Activated naive CD4-positive, alpha-beta T cell treated with anti-CD3 and anti-CD28 coated beads for 36 hours (primary cell): ENCODE measurements at places on chromosomes 5 and 9. TPM values are rescaled to one million over a fixed set of nuclear protein-coding genes. Genes with fewer than 3 reads are reported as not detected.
A peak's percentile ranks its signal among the peaks of the same experiment; 100 is the strongest.

DNA sequence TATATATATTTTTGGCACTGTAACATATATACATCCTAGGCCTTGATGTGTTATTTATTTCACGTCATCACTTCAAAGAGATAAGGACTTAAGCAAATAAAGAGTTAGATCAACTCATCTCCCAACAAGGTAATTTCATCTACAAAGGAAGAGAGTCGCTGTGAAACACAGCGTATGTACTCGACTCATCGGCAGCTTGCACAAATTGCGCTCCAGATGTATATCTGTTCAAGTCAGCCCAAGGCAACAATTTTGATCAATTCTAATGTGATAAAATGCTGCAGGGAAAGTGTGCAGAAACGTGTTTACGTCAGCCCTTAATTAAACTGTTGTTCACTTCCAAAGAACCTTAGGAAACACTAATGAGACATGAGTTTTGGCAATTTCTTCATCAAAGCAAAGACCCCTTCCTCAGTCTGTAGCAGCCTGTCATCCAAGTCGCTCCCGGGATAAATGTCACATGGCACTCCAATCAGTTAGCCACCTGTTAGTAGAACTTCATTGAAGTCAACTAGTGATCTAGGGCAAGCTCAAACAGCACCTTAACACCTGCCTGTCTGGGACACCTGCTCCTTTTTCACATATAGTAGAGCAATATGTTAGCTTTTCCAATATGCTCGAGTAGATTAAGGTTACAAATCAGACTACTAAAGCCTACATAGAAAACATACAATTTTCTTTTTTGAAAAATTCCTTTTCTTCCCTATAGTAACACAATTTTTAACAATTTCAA is 182.4 kb downstream of the NFIB start:
- DNase-seq: no peak

- DNase-seq: no peak
Observed at GRCh38 chr5:67006500-67006848, 190.1 kb downstream of the CD180 start.

GRCh38 chr5:141703133-141703561 is 21.1 kb upstream of the ARAP3 start:
- no peak for DNase-seq

GRCh38 chr9:129317179-129318011 is 139.3 kb upstream of the IER5L start:
- no peak for DNase-seq

- no peak for DNase-seq
Observed at GRCh38 chr9:109861499-109861898, 81.5 kb downstream of the PALM2AKAP2 start.

DNA sequence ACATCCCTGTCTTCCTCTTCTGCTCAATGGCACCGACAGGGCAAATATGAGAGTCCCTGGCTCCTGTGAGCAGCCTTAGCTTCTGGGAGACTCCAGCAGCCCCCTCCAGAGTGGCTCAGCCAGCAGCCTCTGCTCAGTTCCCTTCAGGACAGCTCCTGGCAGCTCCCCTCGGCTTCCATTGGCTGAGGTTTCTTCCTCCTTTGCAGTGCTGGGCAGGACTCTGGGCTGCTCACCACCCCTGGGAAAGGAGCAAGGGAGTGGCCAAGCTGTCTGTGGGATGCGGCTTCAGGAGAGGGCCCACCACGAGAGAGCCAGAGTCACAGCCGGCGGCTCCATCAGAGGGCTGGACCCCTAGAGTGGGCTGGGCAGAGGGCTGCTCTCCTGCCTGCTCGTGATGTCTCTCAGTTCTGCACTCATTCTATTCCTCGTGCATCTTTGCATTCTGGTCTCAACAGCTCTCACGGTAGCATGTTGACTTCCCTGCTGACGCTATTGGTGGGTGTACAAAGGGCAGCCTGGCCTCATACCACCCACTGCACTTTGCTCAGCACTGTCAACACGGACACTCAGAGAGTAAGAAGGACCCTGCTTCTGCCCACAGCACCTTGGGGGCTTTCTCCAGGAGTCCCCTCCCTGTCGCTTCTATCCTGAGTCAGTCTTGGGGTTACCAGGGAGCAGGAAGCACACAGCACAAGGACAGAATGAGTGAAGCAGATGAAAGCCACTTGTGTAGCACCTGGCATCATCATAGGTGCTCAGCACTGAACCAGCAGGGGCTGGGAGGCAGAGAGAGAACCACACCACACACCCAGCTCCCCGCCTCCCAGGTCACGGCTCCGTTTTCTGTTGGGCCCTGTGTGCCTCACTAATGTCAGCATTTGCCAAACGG is 80.9 kb upstream of the ALDH1B1 start:
- no peak for DNase-seq

DNA sequence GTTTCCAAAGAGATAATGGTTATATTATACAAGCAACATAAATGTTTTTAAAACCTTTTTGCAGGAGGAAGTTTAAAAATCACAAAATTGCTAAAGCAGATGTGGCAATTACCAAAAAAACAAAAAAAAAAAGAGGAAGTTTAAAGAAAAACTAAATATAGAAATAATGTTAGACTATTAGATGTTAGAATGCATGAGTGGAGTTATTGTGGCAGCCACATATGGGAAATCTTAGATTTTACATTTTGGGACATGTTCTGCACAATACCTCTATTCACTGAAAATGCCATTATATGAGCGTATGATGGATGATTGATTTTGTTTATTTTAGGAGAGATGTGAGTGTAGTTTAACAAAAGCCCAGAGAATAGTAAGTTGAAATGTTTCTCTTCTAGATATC is 31.2 kb upstream of the DTWD2 start:
- DNase-seq: no peak

DNA sequence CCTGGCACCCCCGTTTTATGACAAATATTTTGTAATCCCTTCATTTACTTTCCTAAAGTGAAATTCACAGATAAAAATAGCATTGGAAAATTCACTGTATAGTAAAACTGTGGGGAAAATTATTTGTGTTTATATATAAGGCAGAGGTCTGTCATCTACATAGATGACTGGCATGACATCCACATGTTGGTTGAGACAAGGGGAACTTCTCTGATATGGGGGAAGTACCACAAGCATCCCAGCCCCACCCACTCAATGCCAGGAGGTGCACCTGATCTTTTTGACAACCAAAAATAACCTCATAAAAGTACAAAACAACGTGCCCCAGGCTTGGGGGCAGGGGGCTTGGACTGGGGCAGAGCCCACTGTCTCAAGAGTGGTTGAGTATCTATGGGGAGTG is 6.3 kb upstream of the TDRD7 start:
- no peak for DNase-seq

GRCh38 chr5:124997186-124997893 is 250.9 kb upstream of the ZNF608 start:
- no peak for DNase-seq

DNA sequence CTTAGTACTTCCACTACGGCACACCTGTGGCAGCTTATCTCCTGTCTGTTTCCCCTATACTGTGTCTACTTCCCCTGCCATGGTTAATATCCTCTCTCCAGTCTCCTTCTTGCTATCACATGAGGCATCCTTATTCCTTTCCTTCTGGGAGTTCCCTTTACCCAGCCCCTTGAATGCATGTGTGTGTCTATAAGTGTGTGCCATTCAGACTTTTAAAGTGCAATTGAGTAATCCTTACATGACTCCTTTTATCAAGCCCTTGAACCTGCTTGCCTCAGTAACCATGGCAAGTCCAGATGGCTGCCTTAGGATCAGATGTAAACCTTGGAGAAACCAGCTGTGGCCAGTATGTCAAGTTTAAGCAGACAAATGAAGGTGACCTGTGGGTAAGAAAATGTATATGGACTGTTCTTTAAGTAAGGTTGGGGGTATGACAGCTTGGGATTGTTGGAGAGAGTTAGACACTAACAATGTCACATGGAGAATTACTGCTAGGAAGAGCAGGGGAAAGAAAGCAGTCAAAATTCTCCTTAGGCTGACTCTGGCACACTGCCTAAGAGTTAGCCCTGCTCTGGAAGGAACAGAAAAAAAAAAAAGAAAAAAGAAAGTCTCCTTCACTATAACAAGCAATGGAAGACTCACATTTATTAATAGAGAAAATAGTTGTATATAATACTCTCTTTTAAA is 142.1 kb downstream of the HINT1 start:
- DNase-seq: no peak

GRCh38 chr5:9421884-9422283 is 124.0 kb downstream of the SEMA5A start:
- no peak for DNase-seq

GRCh38 chr5:4990462-4990861 is 149.7 kb upstream of the ADAMTS16 start:
- no peak for DNase-seq

GRCh38 chr5:79171635-79172245 is 60.1 kb downstream of the BHMT start:
- no peak for DNase-seq

DNA sequence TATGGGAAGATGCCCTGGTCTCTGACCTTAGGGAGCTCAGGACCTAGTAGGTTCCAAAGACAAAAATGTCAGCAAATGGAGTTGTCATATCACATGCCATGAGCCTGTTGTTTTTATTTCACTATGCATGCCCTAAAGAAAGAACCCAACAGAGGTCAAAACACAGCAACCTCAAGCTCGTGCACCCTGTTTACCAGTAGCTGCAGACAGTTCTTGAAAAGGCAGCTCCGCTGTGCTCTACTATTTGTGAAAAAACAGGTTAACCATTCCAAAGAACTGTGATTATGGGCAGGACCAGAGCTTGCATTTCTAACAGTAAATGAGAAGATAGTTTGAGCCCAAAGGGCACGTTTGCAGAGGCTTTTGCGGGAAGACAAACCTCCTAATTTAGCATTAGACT is 22.8 kb downstream of the ITK start:
- no peak for DNase-seq

DNA sequence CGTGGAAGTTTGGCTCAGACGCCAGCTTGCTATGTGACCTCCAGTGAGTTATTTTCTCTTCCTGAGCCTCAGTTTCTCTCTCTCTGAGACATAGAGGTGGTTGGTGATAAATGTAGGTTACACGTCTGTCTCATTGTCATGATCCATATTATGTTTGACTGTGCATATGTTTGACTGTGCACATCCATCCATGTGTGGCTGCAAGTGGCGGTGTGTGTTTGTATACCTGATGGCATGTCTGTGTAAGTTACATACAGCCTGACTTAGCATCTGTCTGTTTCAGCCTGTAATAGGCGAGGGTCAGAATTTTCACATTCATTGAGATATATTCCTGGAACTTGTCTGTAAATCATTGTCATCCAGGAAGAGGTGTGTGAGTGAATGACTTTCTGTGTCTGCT is 3.3 kb downstream of the SPARC start:
- DNase-seq: no peak

- peak; percentile 82 for DNase-seq
Observed at GRCh38 chr9:4306066-4306776, 6.4 kb upstream of the GLIS3 start.

- DNase-seq: no peak
Observed at GRCh38 chr9:6930827-6931226, 173.1 kb downstream of the KDM4C start.

- DNase-seq: no peak
Observed at GRCh38 chr9:130689937-130690700, 3.5 kb upstream of the EXOSC2 start.

GRCh38 chr9:133673258-133673655 is 37.1 kb downstream of the DBH start:
- no peak for DNase-seq

DNA sequence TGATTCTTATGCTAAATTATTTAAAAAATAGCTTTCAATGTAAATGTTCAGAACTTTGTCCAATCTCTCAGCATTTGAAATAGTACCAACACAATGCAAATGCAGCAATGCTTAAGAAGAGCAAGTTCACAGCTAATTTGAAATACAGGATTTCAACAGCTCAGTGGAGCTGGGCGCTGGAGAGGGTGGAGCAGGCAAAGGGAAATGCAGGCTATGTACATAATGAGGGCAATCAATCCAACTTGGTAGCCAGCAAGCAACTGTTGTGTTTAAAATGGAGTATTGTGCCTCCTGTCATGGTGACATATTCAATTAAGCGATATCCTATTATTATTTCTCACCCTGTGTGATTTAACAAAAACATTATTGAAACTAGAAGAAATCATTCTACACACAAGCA is 568.8 kb downstream of the PSAT1 start:
- DNase-seq: no peak

DNA sequence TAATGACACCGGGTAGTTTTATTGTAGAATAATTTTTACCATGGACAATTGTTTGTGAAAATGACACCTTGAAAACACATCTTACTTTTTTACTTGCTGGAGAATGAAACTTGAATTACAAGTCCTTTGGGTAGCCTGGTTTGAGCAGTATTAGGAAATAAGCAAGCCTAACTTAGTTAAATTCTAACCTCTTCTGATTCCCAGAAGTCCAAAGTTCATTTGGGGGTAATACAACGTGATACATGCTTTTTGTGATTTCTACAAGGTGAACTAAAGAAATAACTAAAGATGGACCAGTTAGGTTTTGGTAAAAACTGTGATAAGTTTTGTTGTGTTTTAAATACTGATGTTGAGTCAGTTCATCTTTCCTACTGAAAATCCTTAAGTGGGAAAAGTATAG is 135.4 kb upstream of the DMRT1 start:
- no peak for DNase-seq

DNA sequence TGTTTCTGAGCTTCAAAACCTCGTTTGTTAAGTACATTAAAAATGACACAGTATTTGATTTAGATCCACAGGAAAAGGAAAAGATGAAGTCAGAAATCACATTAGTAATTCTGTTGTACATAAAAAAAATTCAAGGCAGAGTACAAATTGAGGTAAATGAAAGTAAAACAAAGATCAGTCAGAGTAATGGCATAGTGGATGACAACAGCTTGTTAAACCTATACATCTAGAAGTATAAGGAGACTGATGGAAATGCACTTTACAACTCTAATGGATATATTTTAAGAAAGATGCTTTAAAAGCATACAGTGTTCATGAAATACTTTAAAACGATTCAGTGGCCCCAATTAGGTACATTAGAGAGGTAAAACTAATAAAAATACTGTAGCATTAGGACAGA is 631.3 kb upstream of the SEMA6A start:
- no peak for DNase-seq

DNA sequence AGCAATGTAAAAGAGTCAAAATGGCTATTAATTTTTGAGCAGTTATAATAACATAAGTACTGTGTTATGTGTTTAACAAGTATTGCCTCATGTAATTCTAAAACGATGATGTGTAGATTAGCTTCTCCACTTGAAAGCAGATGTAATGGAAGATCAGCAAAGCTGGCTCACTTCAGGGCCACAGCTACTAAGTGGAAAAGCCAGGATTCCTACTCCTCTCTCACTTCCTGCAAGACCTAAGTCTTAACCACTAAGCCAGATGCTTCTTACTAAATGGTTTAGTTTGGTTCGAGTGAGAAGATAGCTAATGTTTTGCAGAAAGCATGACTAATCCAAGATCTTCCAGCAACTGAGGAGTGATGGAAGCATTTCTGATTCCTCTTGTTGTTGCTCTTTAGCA is 15.7 kb upstream of the TNC start:
- no peak for DNase-seq

Gene CAST
- 122 TPM for total RNA-seq

Gene RASGEF1C
- not detected for total RNA-seq

Gene EQTN
- total RNA-seq: not detected

Gene DND1
- total RNA-seq: 1.7 TPM

Gene ANKRD18A
- total RNA-seq: 8.1 TPM

Gene NOTCH1
- 80.2 TPM for total RNA-seq

Gene DAPK1
- 0.50 TPM for total RNA-seq

Gene GDF9
- 1.2 TPM for total RNA-seq

Gene PCDHGA4
- total RNA-seq: not detected

Gene SAXO1
- not detected for total RNA-seq

Gene NEUROG1
- not detected for total RNA-seq

Gene PAEP
- total RNA-seq: not detected

Gene C1QTNF2
- not detected for total RNA-seq

Gene AQP3
- 8.1 TPM for total RNA-seq

Gene PCDHGB3
- total RNA-seq: 0.07 TPM

Gene FCN1
- total RNA-seq: not detected
